ENCODE measurements at places on chromosomes 3 and 15.

GRCh38 chr3:117814975-117815374 lies 1105.4 kb downstream of the TUSC7 start:
- DNase-seq = no peak

DNA sequence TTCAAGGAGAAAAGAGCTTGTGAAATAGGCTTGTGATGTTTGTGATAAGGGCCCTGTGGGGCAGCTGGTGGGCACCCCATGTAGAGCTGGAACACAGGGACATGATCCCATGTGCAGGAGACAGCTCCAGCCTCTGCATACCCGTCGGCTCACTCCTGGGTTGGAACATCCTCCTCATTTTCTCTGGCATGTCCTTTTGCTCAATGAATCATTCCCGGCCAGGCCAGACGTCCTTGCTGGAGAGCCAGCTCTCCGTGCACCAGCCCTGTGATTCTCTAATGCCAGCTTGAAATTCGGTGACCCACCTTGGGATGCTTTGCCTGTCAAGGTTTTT lies 77.3 kb downstream of the SMAD3 start:
- no peak for DNase-seq

DNA sequence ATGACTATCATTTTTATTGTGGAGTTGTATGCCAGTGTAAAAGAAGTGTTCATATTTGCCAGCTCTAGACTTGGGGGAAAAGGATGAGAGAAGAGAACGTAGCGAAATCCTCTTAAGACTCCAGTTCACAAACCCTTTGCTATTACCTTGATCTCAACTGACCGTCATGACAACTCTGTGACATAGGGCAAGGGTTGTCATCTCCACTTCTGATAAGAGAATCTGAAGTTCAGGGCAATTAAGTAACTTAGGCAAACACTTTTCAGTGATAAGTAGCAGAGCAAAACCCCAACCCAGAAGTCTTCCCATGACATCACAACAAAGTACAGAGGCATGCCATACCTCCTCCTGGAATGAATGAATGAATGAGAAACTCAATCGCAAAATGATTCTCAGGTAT lies 40.3 kb upstream of the WNT5A start:
- DNase-seq = no peak

GRCh38 chr15:68414591-68414990 lies 17.4 kb downstream of the ITGA11 start:
- no peak for DNase-seq

DNA sequence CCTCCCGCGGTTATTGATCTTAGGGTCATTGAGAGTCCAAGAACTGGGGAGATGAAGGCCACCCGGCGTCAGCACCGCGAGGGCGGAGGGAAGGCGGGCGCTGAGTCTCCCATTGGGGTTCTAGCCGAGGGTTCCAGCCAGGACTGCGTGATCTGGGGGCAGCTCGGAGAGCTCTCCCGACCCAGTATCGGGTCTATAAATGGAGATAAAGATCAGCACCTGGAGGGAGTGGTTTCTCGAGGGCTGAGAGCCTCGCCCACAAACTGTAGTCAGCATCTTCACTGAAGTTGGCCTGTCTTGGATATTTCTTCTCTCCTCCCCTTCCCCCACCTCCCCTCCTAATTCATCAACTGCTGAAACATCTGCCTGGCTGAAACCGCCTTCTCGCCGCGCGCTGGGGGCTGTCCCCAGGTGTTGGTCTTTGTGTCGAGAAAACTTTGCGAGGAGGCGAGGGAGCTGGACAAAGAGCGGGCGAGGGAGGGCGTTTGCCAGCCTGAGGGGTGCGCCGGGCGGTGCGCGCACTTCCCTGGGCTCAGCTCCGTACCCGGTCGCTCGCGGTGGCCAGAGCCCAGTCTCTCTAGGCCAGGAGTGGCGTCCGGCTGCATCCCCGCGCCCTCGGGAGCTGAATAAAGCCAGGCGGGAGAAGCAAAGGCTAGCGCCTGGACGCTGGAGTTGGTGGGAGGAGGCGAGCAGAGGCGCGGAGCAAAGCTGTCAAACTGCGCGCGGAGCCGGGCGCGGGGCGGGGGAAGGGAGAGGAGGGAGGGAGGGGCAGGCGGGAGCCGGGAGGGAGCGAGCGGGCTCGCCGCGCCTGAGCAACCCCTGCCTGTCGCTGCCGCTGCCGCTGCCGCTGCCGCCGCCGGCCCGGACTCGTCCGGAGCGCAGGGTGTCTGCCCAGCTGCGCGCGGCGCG lies at the start of gene ST8SIA2:
TSS of gene ST8SIA2 (plus strand) at position 811 of the 909 bp plus-strand sequence. CDS start 184 bp downstream, outside the sequence.
- no peak for DNase-seq

- DNase-seq = no peak
Observed at GRCh38 chr15:62190274-62190673, 25.2 kb upstream of the C2CD4B start.

GRCh38 chr3:26099692-26100091 lies 309.8 kb downstream of the OXSM start:
- no peak for DNase-seq

GRCh38 chr3:117435506-117435905 lies 725.9 kb downstream of the TUSC7 start:
- no peak for DNase-seq

DNA sequence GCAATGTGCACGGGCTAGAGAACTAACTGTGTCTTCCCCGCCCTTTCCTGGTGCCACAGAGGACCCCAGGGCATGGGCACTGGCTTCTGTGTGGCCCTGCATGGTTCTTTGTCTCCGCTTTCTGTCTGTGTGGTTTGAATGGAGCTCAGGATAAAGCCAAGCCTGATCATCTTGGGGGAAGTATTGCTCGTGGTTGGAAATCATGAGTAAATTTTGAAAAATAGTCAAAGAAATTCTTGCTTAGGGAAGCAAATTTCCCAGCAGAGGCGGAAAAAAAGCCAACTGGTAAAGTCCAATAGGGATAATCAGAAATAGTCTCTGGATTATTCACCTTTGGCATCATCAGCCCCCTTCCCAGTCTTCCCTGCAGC lies 55.4 kb downstream of the MAGEF1 start:
- DNase-seq = no peak

DNA sequence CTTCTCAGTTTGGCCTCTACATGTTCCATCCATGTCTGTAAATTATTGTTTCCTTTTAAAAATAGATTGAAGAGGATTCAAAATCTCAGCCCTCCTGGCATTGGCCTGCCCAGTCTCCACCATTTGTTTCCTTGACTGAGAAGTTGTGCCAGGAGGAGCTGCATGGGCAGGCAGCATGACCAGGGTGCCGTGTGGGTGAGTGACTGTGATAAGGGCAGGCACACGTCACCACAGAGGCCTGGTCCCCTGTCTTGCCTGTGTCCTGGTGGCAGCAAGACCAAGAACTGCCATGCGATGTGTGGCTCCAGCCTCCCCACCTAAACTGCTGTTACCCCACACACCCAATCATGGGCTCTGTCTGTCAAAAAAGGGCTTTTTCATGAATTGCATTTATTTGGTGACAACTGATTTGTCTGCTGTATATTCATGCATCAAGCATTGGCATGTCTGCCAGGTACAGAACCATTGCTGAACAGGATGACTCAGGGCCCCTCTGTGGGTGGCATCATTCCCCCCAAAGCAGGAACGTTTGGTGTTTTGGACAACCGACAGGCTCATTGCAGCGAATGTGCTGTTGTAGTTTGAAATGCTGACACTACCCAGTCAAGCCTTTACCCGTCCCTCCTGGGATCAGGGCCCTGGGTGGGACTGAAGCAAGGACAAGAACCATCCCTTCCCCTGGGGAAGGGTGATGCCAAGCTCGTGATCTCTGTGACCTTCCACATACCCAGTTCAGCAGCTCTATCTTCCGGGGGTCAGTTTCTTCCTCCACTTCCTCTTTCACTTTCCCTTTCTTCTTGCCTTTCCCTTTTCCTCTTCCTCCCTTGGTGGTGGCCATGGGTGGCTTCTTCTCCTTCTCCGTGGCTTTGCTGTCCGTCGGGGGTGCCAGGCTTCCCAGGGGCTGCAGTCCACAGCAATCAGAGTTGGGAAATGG lies 51.6 kb downstream of the TRPM1 start:
- DNase-seq = no peak

- DNase-seq = no peak
Observed at GRCh38 chr3:4807381-4808280, 171.6 kb upstream of the BHLHE40 start.

GRCh38 chr15:67296188-67296587 lies 41.6 kb downstream of the IQCH start:
- no peak for DNase-seq

DNA sequence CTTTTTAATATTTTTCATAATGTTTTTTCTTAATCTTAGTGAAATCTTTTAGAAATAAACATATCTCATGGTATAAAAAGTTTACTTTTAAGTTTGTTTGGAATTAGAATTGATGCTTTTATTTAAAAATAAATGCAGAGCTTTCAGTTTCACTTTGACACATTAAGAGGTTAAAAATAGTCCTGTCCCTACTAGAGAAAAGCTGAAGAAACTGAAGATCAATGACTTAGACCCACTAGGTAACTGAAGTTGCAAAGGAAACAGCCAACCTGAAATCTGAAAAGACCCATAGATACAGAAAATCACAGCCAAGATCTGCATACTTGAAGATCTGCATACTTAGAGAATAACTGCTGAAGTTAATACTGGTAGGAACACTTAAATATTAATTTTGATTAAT lies 237.6 kb downstream of the RAP2B start:
- no peak for DNase-seq
